ENCODE measurements at places on chromosomes 7 and 10.
A peak's percentile ranks its signal among the peaks of the same experiment; 100 is the strongest.

DNA sequence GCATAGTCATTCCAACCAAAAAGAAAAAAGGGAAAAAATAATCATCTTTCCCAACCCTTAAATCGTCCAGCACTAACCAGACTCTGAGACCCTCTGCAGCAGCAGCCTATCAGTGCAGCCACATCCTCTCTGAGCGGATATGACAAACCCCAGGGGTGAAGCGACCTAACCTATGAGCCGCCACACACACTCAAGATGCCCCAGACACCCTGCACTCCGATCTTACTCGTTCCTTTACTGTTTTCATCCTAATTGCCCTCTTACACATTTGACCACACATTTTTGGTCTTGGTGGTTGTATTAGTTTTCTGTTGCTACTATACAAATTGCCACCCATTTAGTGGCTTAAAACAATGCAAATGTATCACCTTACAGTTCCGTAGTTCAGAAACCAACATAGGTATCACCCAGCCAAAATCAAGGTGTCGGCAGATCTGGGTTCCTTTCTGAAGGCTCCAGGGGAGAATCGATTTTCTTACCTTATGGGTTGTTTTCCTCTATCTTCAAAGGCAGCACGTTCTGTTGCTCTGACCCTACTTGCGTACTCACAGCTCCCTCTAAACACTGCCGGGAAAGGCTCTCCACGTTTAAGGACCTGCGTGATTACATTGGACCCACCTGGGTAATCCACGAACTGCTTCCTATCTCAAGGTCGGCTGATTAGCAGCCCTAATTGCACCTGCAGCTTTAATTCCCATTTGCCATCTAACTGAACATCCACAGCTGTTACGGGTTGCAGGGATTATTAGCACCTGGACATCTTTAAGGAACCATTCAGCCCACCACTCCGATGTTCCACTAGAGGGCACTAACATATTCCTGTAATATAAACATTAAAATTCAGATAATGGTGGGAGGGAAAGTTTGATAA lies 37.3 kb upstream of the PRSS1 start:
- DNase-seq = no peak

DNA sequence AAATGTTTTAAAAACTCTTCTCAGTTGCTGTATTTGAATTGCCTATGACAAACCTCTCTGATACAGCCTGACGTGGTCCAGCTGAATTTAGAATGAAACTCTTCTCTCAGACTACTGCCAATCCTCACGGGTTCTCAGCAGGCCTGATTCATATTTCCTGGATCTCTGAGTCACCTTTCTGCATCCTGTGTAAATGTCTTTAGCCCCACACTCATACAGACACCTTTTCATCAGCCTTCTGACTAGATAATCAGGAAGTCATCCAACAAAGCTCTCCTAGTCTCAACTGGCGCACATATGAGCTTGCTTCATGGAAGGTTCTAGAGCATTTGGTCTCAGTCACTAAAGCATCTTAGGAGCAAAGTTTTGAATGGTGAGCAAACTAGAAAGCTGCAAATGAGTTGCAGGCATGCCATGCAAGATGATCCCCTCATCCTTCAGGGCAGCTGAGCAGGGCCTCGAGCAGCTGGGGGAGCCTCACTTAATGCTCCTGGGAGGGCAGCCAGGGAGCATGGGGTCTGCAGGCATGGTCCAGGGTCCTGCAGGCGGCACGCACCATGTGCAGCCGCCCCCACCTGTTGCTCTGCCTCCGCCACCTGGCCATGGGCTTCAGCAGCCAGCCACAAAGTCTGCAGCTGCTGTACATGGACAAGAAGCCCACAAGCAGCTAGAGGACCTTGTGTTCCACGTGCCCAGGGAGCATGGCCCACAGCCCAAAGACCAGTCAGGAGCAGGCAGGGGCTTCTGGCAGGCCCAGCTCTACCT lies 182.8 kb downstream of the ARHGAP12 start:
- DNase-seq = peak; percentile 65

DNA sequence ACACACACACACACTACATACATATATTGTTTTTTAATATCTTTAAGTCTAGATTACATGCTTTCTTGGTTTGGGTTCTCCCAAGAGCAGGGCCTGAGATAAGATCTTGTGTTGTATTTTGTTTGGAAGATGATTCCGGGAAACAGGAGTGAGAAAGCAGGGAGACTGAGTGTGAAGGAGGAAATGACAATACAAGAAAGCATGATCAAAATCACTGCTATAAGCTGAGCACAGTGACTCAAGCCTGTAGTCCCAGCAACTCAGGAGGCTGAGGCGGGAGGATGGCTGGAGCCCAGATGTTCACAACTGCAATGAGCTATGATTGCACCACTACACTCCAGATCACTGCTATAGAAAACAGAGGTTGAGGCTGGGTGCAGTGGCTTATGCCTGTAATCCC lies 267.6 kb downstream of the SKIDA1 start:
- no peak for DNase-seq

DNA sequence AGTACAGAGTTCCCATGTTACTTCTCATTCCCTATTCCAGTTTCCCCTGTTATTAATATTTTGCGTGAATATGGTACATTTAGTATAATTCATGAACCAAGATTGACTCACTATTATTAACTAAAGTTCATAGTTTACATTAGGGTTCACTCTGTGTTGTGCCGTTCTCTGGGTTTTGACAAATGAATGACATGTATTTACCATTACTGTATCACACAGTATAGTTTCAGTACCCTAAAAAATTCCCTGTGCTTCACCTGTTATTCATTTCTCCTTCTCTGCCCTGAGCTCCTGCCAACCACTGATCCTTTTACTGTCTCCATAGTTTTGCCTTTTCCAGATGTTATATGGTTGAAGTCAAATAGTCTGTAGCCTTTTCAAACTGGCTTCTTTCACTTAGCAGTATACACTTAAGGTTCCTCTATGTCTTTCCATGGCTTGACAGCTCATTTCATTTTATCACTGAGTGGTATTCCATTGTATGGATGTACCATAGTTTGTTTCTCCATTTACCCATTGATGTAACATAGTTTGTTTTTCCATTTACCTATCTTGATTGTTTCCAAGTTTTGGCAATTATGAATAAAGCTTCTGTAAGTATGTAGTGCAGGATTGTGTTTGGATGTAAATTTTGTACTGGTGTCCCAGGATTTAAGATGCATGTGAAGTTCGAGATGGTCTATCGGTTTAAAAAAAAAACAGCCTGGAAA lies 58.8 kb downstream of the CDK14 start:
- DNase-seq = no peak

DNA sequence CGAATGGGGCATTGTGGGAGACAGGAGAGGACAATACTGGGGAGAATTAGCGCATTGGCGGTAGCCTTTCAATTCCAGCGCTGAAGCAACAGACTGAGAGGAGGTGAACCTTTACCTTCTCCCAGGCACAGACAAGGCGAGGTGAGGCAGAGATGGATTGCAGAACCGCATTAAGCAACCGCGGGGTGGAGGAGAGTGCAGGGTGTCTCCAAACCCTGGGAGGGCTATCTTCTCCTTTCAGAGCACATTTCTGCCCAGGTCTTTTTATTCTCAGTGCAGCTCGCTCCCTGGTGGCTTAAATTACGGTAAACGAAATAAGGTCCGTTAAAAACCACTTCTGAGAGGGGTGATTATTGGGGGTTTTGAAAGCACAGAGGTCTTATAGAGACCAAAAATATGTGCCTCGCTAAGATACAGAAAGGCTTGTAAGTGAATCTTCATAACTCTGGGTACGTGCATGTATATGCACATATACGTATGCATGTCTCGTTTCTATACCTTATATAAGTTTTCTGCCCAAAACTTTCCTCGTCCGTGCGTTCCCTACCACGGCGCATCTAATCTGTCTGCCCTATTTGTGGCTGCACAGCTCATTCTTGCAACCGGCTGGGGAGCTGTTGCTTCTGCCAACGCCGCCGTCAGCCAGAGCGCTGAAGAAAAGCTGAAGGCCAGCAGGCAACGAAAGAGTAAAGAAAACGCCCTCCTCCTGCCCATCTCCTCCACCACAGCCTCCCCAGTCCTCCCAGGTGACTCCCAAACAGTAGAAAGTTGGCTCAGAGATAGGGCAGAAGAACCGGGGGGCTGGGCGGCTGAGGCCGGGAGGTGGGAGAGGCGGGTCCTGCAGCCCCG lies 895 bp upstream of the ZNF804B start:
- no peak for DNase-seq

DNA sequence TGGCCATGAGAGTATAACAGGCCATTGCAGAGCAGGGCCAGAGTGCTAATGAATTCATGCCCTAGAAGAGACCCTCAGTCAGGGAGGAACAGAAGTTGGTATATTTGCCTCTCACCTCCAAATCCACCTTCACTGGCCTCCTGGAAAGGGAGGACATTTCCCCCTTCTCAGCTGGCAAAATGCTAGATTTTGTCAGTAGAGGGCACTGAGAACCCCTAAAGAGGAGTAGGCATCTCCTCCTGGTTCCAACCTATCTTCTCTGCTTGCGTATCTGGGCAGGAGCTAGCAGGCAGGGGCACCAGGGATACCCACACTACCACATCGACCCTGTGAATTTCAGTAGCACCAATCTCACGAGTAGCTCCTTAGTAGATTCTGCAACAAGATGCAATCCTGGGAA lies 79.8 kb upstream of the GHITM start:
- no peak for DNase-seq

GRCh38 chr7:111532625-111533024 lies 29.7 kb downstream of the IMMP2L start:
- no peak for DNase-seq

GRCh38 chr7:135834266-135834665 lies 85.7 kb upstream of the FAM180A start:
- no peak for DNase-seq

DNA sequence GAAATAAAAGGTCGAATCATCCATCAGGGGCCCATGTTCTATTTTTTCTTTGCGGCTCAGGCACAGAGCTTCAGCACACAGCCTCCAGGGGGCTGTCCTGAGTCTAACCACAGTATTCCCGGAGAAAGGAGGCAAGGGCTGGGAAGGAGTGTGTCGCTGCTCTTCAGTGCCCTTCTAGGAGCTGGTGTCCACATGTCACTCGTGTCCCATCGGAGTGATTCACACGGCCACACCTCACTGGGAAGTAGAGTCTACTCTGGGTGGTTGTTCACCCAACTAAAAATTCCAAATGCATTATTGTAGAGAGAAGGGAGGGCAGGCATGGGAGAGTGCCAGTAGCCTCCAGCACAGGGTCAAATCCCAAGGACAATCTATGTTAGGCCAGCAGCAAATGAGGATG lies 114.8 kb upstream of the LANCL2 start:
- DNase-seq = no peak

DNA sequence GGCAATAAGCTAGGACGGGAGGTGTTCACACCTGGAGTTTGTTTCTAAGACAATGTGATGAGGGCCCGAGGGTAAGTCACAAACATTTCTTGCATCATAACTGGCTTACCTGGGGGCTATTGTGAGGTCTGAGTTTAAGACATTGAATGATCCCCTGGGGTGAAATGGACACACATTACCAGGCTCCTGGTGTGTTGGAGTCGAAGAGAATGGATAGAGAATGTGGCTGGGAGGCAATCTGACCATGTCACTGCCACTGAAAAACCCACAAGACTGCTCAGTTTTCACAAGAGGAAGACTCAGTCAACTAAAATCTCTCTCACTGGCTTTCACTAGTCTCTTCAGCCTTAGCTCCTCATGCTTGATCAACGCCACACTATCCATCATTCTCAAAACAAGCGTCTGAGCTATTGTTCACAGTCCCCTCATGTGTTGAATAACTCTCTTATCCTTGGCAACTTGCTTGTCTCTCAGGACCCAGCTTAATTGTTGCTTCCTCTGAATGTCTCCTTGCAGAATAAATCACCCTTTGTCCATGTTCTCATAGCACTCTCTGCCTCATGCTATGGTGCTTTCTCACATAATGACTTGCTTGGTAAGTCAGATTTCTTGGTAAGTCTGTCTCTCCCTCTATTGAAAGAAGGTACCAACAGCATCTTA lies at the start of gene C10orf120:
Gene C10orf120 (minus strand): TSS at position 51 of the 660 bp plus-strand sequence. CDS start 56 bp downstream, outside the sequence.
- DNase-seq = no peak

GRCh38 chr10:22006379-22006884 lies 2.9 kb upstream of the DNAJC1 start:
- no peak for DNase-seq

DNA sequence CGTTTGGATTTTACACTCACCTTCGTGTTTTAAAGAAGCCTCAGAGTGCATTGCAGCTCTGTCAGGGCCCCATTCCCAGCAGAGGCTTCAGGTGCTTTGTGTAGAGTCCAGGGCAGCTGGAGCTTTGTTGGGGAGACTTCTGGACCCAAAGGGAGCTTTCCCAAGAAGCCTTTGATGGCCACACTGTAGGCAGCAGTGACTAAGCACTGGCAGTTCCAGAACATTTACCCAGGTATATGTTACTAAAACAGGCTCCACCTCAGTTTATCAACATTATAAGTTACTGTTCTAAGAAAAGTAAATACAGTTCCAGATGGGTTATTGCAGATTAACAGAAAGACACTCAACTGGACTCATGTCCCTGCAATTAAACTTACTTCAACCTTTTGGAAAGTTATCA lies 66.8 kb downstream of the LANCL2 start:
- DNase-seq = no peak

DNA sequence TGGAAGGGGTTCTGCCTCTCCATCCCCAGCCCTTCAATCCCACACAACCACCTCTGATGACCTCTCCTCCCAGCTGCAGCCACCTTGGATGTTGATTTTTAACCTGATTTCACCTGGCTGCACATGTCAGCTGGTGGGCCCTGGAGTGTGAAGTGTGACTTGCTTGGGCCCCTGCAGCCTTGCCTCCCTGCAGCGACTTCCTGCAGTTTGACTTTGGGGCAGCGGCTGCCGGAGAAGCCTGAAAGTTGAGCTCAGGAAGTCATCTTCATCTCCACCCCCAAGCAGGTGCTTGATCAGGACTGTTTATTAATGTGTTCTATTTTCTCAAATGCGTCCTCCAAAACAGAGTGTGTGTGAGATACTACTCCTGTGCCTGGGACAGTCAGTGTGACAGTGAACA lies 675.2 kb upstream of the GALNT17 start:
- no peak for DNase-seq

GRCh38 chr7:141057788-141058187 lies 16.1 kb upstream of the TMEM178B start:
- no peak for DNase-seq

DNA sequence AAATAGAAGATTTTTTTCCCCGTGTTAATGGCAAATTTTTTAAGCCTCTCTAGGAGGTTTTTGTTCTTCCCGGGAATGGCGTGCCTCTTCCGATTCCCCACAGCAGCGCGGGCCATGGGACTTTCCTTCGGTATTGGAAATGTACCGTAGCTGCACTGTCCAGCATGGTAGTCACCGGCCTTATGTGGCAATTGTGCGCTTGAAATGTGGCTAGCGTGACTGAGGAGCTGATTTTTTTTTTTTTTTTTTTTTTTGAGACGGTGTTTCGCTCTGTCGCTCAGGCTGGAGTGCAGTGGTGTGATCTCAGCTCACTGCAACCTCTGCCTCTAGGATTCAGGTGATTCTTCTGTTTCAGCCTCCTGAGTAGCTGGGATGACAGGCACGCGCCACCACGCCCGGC lies 938 bp upstream of the TCTN3 start:
- DNase-seq = no peak

DNA sequence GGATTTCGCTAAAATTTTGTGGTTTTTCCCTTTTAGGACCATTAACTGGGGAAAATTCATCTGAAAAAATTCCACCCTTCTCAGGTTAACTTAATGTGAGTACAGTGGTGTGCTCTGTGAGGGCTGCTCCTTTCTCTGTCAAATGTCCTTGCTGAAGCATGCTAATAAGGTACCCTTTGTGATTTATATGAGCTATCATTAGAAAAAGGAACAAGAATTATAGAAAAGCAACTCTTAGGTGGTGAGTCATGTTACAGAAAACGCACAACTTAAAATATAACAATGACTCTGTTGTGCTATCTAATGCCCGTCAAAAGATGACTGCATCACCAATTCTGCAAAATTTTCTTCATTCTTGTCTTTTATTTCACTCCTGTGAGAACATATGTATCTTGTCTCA lies 162.0 kb upstream of the MAGI2 start:
- no peak for DNase-seq

All from activated CD8-positive, alpha-beta memory T cell treated with anti-CD3 and anti-CD28 coated beads for 24 hours (primary cell).